ENCODE measurements at places on chromosomes 1 and 21.

GRCh38 chr21:46610018-46610701 lies 5.3 kb upstream of the S100B start:
- no peak for DNase-seq

DNA sequence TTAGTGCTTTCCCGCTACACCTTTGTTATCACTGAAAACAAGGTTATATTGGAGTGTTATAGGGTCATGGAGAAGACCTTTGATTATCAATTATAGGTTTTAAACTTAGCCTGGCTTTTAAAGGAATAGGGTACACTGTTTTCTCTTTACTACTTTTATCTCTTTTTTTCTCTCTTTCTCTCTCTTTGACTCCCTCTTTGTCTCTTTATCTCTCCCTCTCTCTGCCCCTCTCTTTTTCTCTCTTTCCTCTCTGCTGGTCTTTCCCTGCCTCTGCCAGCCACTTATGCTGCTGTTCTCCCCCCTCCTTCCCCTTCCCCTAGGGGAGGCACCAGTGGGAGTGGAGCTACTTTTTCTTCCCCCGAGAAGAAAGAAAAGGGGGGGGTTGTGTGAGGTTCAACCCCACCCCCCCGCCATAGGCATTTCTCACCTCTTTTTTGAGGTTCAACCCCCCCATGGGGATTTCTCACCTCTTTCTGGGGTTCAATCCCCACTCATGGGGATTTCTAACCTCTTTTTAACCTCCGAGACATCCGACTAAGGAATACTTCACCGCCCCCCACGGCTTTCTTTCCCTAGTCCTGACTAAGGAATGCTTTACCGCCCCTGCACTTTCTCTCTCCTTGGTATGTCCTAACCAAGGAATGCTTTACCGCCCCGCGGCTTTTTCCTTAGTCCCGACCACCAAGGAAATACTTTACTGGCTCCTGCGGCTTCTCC lies 17.2 kb upstream of the ZBTB8B start:
- peak; percentile 53 for DNase-seq

GRCh38 chr1:234605399-234605982 lies 4.5 kb downstream of the IRF2BP2 start:
- DNase-seq = no peak

DNA sequence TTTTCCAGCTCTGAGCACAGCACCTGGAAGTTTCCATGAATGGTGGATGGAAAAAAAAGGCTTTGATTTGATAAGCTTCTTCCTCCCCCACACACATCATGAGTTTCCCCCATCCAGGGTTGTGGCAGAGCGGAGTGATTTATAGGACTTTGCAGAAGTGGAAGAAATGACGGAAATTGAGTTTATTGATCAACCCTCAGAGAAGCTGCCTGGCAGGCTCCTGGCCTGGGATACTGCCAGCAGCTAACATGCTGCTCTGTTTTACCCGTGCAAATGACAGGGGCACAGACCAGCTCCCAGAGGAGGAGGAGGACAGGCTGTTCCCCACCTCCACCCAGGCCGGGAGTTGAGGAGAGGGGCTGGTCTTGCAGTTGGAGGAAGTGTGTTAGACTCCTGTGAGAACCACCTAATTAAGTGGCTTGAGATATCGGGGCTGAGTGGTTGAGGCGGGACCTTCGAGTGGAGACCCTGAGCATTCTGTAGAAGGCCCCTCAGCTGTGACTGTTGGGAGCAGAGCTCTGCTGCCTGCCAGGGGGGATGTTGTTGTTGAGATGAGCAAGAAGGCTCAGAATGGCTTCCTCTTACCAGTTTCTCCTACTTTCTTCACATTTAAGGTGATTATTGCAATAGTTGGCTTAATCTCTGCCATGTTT lies 21.8 kb downstream of the ADORA1 start:
- no peak for DNase-seq
